ENCODE measurements at places on chromosomes 6 and 20.

DNA sequence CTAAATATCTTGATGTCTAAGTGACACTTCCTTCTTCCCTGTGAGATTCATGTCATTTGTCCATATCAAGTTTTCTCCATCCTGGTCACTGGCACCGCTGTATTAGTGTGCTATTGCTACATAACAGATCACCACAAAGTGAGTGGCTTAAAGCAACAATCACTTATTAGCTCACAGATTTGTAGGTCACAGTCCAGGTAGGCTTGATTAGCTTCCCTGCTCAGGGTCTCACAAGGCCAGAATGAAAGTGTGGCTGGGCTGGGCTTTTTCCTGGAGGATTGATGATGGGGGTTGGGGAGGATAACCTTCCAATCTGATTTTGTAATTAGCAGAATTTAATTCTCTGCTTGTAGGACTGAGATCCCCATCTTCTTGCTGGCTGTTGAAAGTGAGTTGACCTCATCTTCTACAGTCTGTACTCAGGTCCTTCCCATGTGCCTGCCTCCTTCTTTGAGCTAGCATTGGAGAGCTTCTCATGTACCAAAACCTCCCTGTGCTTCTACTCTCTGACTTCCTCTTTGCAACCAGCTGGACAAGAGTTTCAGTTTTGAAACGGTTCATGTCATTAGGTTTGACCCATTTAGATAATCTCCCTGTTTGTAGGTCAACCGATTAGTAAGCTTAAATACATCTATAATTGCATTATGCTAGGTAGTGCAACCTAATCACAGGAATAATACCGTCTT lies 152.4 kb upstream of the MAN1A1 start:
- no peak for DNase-seq

DNA sequence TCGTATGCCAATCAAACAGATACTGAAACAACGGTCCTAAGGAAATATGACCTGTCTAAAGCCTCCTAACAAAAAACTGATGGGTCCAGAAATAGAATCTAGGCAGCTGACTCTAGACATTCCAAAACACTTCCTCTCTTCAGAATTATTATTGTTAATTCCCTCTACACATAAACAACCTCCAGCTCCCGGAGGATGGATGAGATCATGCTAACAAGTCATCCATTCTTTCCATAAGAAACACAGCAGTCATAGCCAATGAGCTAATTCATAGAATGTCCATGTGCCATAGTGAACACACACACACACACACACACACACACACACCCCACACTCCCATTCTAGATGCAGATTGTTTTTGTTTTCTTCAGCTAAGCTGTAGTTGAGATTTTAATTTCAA lies 44.3 kb downstream of the HDGFL1 start:
- DNase-seq, result no peak

- no peak for DNase-seq
Measured at GRCh38 chr6:132830334-132830751, 16.0 kb downstream of the RPS12 start.

- no peak for DNase-seq
Measured at GRCh38 chr6:91088515-91088914, 501.6 kb upstream of the MAP3K7 start.

DNA sequence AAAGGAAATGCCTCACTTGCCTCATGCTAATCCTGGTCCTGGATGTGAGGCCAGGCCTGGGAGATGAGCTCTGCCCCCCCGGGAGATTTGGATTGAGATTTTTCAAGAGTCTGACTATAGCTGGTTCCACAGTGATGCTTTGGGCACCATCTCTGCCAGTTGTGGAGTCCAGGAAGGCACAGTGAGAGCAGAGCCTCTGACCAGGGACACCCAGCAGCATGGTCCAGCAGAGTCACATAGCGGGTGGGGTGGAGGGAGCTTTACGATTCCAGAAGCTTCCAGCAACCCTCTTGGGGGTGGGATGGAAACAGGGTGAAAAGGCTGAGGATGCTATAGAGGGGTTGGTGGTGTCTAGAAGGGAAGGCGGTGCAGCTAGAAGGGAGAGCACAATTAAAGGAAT lies 8.7 kb downstream of the SLC32A1 start:
- no peak for DNase-seq

Data from NCI-H187 (cell line).